ENCODE measurements at places on chromosomes 3 and 15. TPM values are rescaled to one million over a fixed set of nuclear protein-coding genes. Genes with fewer than 3 reads are reported as not detected.

Gene LMOD3
- not detected for total RNA-seq

Gene TRAK1
- 70.4 TPM for total RNA-seq

Gene PPM1L
- total RNA-seq: 4.7 TPM

Gene CPN2
- total RNA-seq: not detected

Data from vein endothelial cell (primary cell).